ENCODE measurements at places on chromosomes 11 and 22.

- DNase-seq = no peak
Measured at GRCh38 chr11:67627441-67627811, 2.3 kb downstream of the NUDT8 start.

DNA sequence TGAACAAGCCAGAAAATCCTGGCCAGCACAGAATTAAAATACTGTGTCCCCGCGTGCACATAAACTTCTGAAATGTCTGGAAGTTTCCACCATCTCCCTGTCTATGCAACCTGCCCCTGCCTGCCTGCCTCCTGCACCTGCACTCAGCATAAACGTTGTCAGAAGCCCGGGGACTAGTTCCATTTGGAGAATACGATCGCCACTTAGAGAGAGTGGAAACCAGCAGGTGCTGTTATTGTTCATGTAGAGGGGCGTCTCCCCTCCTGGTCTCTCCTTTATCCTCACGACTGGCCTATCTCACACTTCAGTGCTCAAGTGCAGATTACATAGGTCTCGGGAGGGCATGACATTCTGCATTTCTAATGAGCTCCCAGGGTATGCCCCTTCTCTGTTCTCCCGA, 35.6 kb downstream of the MPPED1 start:
- DNase-seq = no peak

- DNase-seq = no peak
Measured at GRCh38 chr22:33850724-33851123, 69.6 kb downstream of the LARGE1 start.

DNA sequence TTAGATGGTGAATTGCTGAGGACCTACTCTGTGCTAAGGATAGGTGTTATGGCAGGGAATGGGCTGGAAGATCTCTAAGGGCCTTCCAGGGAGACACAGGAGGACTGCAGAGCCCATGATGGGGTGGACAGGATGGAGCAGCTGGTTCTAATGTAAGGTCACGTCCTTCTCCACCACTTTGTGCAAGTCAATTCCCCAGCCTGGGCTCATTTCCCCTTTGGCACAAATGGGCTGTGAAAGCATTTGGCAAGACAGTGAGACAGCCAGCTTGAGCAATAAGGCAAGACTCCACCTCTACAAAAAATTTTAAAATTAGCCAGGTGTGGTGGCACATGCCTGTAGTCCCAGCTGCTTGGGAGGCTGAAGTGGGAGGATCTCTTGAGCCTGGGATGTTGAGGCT, 81.4 kb upstream of the THY1 start:
- DNase-seq = no peak

- DNase-seq = no peak
Measured at GRCh38 chr11:69199583-69200315, 44.0 kb downstream of the SMIM38 start.

- DNase-seq = no peak
Measured at GRCh38 chr11:63917692-63918506, 935 bp upstream of the RCOR2 start.

GRCh38 chr22:17999851-18000250, 24.5 kb downstream of the MICAL3 start:
- DNase-seq = no peak

DNA sequence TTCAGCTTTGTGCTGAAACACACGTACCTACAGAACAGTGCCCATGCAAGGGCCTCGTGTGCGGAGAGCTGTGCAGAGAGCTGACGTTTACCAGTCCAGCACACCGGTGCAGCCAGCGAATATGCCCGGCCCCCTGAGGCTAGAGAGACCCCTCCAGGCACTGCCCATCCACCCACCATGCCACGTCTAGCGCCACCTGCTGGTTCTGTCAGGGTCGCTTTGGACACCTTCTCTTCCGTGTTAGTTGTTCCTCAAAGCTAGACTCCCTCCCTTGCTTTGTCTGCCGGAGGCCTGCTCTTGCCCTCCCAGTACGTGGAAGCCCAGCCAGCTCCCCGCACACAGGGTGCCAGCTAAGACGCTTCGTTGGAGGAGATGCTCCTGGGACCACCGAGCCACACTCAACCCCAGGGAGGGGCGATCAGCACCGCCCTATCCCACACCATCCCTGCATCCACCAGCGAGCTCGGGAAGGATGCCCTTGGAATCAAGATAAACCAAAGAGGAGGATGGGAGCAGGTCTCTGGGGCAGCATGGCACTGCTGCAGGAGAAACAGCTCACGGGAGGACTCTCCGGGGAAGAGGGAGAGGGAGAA, 43.4 kb downstream of the CPT1A start:
- DNase-seq = no peak

DNA sequence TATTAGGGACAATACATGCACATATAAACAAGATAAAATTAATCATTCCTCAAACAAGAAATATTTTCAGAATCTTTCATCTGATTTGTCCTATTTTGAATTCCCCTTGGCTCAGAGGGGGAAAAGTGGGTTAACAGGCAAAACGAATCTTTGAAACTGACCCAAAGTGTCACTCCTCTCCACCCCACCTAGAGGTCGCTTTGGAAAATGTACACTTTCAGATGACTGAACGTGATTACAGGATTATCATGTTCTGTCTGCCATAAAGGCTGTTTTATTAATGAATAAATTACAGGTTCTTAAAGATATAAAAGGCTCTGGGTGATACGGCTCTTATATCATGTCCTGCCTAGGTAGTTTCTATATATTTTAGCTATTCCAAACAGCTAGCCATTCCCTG, 1735.0 kb downstream of the LRRC4C start:
- no peak for DNase-seq

DNA sequence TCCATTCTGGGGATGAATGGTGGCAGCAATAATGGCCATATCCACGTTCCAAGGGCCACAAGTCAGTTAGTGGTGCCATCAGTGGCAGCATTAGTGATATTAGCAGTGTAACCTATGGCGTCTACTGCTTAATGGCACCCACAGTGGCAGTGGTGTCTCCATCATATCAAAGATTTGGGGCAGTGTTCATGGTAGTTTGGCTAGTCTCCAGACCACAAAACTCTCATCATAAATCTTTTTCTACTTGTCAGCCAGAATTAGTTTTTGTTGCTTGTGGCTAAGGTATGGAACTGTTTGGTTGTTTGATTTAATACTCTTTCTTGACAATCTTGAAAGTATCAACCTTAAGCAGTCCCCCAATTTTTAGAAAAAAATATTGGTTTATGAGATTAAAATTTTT, 45.1 kb upstream of the DEUP1 start:
- DNase-seq = no peak

DNA sequence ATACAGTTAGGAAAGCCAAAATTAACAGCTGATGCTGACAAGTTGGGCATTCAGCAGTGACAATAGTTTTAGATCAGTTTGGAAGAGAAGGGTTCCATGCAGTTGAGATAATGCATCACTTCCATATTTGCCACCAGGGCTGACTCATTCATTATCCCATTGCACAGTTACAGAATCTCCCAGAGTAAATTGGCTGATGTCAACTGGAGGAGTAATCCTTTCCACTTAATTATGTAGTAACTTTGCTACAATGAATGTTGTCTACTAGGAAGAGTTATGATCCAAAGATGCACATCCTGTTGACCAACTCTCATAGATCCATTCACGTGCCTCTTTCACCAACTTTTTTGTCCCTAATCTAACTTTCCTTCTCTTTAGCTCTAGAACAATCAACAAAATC, 123.3 kb upstream of the LUZP2 start:
- DNase-seq = no peak

DNA sequence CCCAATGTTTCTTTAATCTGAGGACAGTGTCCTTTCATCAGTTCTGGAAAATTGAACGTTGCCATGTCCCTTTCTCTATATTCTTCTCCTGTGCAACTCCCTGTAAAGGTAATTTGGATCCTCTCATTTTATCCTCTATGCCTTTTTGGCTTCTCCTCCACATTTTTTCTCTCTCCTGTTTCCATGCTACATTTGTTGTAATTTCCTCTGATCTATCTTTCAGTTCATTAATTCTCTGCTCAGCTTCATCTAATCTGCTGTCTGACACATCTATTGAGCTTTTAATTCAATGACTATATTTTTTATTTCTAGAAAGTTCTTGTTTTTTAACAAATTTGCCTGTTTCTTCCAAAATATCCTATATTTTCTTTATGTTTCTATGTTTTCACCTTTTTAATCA, 59.3 kb downstream of the RPUSD4 start:
- DNase-seq = no peak

DNA sequence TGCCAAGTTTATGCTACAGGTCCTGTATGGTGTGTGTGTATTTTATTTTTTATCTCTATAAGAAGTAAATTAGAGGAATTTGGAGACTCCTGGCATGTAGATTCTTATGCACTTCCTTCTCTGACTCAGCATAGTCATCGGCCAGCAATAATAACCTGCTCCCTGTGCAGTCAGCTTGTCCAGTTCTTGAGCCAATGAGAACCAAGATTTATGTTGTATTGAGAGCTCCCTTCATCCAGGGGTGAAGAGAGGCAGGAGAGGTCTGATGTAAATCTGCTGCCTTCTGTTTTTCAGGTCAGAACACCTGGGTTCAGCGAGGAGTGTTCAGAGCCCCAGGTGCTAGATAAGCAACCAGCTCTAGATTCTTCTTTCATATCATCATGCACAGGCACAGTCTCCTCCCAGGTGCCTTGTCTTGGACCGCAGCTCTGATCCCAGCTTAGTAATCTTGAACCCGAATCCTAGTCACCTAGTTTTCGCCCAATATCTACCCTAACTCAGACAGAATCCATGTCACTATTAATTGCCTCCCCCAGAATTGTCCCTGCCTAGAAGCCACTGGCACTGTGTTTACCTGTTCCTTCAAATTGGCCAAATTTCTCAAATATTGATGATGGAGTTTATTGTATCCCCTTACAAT, 328.2 kb upstream of the NCAM1 start:
- DNase-seq = no peak

DNA sequence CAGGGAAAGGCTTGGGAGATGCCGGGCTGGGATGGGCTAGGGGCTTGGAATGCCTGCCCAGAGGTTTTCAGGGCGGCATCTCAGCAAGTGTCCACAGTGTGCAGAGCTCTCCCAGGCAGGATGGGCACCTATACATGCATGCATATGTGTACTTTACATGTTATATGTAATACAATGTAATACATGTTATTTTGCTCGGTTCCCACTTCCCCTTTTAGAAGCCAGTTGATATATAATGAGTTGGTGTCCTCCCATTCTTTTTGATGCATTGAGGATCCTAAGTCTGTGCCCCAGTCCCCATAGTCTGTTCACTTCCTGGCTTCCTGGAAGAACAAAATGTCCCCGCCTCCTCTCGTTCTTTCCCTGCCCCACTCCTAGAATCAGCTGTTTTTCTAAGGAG, 20.1 kb upstream of the EIF3D start:
- no peak for DNase-seq

DNA sequence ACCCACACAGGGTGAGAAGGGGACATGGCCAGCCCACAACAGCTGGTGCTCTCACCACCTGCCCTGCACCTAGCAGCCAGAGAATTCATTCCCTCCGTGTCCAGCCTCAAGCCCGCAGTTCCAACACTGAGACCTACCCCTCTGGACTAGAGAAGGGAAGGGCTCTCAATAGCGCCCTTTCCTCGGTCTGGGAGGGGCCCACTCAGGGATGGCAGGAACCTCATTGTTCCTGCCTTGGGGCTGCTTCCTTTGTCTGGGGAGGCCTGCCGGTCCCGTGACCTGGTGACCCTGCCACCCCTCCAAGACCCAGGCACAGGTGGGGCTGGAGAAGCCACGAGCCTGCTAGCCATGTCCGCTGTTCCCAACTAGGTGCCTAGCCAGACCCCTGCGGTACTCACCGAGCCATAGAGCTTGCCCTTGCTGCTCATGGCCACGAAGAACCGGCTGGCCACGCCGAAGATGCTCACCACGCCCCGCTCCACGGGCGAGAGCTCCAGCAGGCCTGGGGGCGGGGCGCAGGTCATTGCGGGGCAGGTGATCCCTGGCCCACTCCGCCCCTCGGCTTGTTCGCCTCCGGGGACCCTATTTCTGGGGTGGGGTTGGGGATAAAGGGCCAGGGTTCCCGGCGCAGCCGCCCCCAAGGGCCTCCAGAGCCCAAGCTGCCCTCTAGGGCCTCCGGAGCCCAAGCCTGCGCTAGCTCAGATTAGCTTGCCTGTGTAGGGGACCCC, 1.4 kb downstream of the FGF4 start:
- no peak for DNase-seq

GRCh38 chr11:69534166-69534530, 52.7 kb downstream of the LINC01488 start:
- DNase-seq = no peak

DNA sequence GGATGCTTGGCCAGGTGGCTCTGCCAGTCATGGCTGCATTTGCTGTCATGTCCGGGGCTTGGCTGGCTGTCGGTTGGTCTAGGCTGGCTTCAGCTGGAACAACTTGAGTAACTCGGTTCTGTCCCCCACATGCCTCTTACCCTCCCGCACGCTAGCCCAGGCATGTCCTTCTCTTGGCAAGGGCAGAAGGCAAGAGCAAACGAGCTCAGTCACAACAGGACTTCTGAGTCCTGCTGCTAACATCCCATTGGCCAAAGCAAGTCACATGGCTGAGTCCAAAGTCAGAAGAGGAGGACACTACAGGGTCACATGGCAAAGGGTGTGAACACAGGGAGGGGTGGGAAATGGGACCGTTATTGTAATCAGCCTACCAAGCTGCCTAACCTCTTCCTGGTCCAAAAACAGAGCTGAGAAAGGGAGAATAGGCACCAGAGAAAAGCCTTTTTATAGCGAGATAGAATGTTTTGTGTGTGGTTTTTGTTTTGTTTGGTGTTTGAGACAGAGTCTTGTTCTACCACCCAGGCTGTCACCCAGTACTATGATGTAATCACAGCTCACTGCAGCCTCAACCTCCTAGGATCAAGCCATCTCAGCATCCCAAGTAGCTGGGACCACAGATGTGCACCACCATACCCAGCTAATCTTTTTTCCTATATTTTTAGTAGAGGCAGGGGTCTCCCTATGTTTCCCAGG, 81.9 kb downstream of the MN1 start:
- no peak for DNase-seq

- DNase-seq = no peak
Measured at GRCh38 chr11:110734790-110735189, 22.6 kb upstream of the ARHGAP20 start.

- DNase-seq = no peak
Measured at GRCh38 chr11:102252339-102252891, 64.9 kb upstream of the BIRC3 start.

DNA sequence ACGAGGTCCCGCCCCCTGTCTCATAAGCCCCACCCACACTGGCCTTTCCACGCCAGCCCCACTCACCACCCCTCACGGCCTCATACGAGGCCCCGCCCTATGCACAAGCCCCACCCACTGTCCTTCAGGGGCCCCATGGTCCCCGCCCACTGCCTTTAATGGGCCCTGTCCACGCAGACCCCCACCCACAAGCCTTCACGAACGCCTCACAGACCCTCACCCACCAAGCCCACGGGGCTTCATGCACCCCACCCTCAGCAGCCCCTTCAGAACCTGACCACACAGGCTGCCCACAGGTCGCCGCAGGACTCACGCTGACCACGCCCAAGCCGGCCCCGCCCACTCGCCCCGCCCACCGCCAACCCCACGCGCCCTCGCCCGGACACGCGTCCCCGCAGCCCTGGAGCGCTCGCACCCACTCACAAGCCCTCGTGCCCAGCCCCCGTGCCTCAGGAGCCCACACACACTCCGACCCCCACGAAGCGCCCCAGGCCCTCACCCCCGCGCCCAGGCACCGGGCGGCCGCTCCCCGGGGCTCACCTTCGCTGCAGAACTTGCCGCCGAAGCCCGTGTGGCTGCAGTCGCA, 10.5 kb downstream of the NRXN2 start:
- no peak for DNase-seq

- DNase-seq = no peak
Measured at GRCh38 chr11:48064306-48064705, 83.9 kb downstream of the PTPRJ start.
